Activated naive CD4-positive, alpha-beta T cell treated with anti-CD3 and anti-CD28 coated beads, Interleukin-2, amount 10 ng/mL, durations not matched to agents 5 hours and 36 hours (primary cell): ENCODE measurements at places on chromosomes 2 and 18. TPM values are rescaled to one million over a fixed set of nuclear protein-coding genes. Genes with fewer than 3 reads are reported as not detected.

Gene ZDBF2
- total RNA-seq, result 14.3 TPM

Gene DYSF
- total RNA-seq, result 0.12 TPM

Gene LHCGR
- not detected for total RNA-seq

Gene ANKRD29
- total RNA-seq, result not detected

Gene ZNF521
- not detected for total RNA-seq

Gene GALNT5
- not detected for total RNA-seq

Gene C2orf80
- total RNA-seq, result not detected

Gene RFTN2
- total RNA-seq, result not detected

Gene NTSR2
- not detected for total RNA-seq

Gene UCN
- total RNA-seq, result 3.4 TPM

Gene TGIF1
- 15.9 TPM for total RNA-seq

Gene ATF2
- 55.0 TPM for total RNA-seq

Gene CPSF3
- total RNA-seq, result 41.7 TPM

Gene NLRC4
- not detected for total RNA-seq

Gene GAREM2
- total RNA-seq, result 5.7 TPM

Gene RMDN2
- total RNA-seq, result 2.8 TPM

Gene MCFD2
- 45.1 TPM for total RNA-seq

Gene LIMS3
- total RNA-seq, result 1.6 TPM

Gene PIEZO2
- not detected for total RNA-seq

Gene MATN3
- not detected for total RNA-seq

Gene ST8SIA5
- total RNA-seq, result not detected

Gene DPYSL5
- not detected for total RNA-seq

Gene AGAP1
- 1.3 TPM for total RNA-seq

Gene CXCR2
- total RNA-seq, result 0.17 TPM

Gene TTR
- total RNA-seq, result not detected

Gene RAX
- total RNA-seq, result not detected

Gene VSNL1
- not detected for total RNA-seq

Gene OTOS
- total RNA-seq, result not detected

Gene CLHC1
- 9.9 TPM for total RNA-seq

Gene CCDC148
- total RNA-seq, result not detected

Gene CAPN13
- not detected for total RNA-seq

Gene AOX1
- 0.17 TPM for total RNA-seq

Gene SF3B1
- total RNA-seq, result 339 TPM

Gene UGT1A4
- not detected for total RNA-seq

Gene EFR3B
- total RNA-seq, result not detected

Gene SLC5A7
- total RNA-seq, result not detected

Gene APLF
- total RNA-seq, result 3.3 TPM

Gene CYP27A1
- total RNA-seq, result not detected

Gene UGT1A3
- not detected for total RNA-seq

Gene IL36A
- total RNA-seq, result not detected

Gene CYS1
- total RNA-seq, result 0.28 TPM

Gene CRIM1
- total RNA-seq, result 4.9 TPM

Gene CHPF
- 11.8 TPM for total RNA-seq

Gene KLHL30
- total RNA-seq, result not detected

Gene ZNF385B
- total RNA-seq, result not detected

Gene RBFA
- total RNA-seq, result 22.4 TPM

Gene DYNAP
- total RNA-seq, result not detected

Gene SP9
- total RNA-seq, result not detected

Gene CYP26B1
- total RNA-seq, result not detected
